ENCODE measurements at places on chromosomes 7 and 10.

- DNase-seq, result no peak
Observed at GRCh38 chr7:155860461-155860839, 48.2 kb upstream of the SHH start.

GRCh38 chr7:18421297-18422002 is 74.1 kb upstream of the HDAC9 start:
- no peak for DNase-seq

DNA sequence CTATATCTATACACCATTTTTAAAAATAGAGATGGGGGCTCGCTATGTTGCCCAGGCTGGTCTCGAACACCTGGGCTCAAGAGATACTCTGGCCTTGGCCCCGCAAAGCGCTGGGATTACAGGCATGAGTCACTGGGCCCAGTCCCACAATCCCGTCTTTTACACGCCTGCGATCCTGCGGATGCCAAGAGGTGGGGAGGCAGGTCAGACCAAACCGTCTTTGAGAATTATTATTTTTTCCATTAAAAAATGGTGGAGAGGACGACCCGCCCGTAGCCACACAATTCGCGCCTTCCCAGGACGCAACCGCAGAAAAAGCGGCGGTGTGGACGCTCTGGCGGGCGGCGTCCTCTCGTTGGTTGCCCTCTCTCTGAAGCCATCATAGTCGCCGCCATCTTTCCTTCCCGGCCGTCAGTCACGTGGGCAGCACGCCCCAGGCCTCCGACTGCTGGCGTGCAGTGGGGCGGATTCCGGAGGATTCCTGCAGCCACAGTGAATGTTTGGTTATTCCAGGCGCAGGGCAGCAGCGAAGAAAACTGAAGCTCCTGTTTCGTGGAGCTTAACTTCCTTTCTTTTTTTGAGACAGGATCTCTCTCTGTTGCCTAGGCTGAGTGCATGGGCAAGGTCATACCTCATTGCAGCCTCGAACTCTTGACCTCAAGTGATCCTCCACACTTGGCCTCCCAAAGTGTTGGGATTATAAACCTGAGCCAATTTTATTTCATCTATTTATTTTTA is 9.9 kb upstream of the EPHB4 start:
- peak; percentile 57 for DNase-seq

DNA sequence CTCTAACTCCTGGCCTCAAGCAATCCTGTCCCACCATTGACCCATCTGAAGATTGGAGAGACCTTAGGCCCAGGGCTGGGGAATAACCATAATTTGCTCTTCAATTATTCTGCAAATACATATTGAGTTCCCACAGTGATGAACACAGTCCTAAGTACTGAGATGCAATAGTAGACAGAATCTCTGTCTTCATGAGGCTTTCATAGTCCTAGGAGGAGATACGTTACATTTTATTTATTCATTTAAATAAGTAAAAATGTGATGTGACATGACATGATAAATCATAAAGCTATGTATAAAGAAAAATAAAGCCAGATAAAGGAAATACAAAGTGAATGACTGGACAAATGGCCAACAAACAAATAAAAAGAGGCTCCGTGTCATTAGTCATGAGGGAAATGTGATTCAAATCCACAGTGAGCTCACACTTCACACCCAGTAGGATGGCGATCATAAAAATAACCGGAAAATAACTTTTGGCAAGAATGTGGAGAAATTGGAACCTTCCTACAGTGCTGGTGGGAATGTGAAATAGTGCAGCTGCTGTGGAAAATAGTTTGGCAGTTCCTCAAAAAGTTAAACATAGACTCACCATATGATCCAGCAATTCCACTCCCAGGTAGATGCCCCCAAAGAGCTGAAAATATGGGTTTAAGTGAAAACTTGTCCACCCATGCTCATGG is 52.1 kb upstream of the JCAD start:
- no peak for DNase-seq

- no peak for DNase-seq
Observed at GRCh38 chr7:70426249-70426880, 705.6 kb upstream of the GALNT17 start.

DNA sequence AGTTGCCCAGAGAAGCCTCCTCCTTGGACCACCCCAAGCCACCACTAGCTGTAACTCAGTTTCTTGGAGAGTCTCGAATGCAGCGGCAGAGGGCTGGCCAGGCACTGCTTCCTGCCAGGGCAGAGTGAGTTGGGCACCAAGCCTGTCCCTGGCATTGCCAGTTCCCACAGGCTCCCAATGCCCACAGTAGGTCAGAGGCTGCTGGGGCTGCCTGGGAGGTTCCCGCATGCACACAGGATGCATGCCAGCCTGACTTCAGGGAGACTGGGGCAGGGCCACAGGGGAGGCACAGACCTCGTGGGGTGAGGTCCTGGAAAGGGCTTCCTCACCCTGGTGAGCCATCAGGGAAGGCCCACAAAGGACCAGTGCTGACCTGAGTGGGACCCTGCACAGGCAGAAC is 152.8 kb downstream of the ZNF248 start:
- no peak for DNase-seq

GRCh38 chr7:44172803-44173424 is 16.3 kb downstream of the GCK start:
- no peak for DNase-seq

GRCh38 chr7:20559883-20560282 is 55.6 kb upstream of the ABCB5 start:
- no peak for DNase-seq

DNA sequence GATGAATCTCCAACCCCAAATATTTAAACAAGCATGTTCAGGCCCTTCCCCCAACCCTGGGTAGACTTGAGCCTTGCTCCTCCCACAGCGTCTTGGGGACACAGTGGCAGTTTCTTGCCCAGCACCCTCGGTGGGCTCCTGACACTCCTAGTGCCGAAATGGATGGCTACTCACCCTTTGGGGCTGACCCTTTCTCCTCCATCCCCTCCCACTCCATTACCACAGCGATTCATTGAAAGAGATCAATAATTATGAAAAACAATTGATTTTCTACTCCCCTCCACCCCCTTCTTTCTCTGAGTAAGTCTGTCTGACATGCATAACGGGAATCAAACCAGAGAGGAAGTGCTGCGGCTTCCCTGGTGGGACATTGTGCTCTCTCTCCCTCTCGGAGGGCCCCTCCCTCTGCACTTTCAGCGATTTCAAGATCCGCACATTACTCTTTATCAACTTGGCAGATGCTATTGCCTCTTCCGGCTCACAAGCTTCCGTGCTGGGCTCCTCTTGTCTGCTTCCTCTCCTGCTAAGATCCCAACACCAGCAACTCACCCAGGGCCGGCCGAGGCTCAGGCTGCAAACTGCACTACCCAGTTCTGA is 79.0 kb upstream of the PLXNA4 start:
- peak; percentile 58 for DNase-seq

DNA sequence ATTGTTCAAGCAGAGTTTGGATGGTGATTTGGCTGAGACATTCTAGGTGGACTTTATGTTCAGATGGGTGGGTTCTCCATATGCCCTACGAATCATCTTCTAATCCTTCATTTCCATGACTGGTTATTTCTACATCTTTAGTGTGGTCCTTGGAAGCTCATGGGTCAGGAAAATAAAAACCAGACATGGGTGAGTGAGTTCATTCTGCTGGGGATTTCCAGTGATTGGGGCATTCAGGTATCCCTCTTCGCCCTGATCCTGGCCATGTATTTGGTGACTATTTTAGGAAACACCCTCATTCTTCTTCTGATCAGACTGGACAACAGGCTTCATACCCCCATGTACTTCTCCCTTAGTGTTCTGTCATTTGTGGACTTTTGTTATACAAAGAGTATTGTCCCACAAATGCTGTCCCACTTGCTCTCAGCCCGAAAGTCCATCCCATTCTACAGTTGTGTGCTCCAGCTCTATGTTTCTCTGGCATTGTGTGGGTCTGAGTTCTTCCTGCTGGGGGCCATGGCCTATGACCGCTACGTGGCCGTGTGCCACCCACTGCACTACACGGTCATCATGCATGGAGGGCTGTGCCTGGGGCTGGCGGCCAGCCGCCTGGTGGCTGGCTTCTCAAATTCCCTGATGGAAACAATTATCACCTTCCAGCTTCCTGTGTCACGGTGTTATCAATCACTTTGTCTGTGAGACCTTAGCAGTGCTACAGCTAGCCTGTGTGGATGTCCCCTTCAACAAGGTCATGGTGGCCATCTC is 19.2 kb upstream of the OR6B1 start:
- no peak for DNase-seq

- no peak for DNase-seq
Observed at GRCh38 chr10:128001849-128002248, 94.9 kb downstream of the PTPRE start.

- DNase-seq, result no peak
Observed at GRCh38 chr7:4249241-4249640, 432.9 kb upstream of the FOXK1 start.

DNA sequence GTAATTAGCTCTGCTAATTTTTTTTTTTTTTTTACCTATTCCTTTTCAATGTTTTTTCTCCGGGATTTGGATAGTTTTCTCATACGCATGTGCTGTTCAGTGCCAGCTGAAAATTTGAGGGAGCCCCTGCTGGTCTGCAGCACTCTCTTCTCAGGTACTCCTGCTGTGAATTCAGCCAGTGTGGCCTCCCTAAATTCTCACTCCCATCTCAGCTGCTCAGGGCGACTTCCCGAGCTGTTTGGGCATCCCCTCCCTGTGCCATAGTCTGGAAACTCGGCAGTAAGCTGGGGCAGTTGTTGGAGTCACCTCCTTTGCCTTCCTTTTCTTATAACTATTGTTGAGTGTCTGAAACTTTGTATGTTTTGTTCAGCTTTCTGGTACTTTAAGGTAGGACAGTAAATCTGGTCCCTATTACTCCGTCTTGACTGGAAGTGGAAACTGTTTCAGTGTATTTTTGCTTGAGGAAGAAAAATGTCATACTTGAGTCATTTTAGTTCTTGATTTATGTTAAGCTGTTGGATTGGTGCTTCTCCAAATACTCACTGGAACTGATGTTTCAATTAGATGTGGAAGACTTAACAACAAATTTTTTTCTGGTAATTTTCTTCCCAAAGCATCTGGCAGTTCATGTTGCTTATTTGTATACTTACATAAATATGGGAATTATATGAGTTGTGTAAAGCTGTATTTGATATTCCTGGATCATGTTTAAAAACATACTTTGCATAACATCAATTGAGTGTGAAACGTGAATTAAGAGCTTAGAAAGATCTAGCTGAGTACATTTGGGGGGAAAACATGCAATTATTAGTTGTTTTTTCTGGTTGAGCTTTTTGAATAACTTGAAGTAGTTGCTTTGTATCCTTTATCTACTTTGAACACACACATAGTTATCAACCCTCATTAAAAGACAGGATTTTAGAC is 33.7 kb downstream of the MINPP1 start:
- DNase-seq, result no peak

- DNase-seq, result no peak
Observed at GRCh38 chr7:153472516-153472915, 579.7 kb upstream of the DPP6 start.

- DNase-seq, result no peak
Observed at GRCh38 chr10:3424111-3424851, 251.7 kb upstream of the PITRM1 start.

DNA sequence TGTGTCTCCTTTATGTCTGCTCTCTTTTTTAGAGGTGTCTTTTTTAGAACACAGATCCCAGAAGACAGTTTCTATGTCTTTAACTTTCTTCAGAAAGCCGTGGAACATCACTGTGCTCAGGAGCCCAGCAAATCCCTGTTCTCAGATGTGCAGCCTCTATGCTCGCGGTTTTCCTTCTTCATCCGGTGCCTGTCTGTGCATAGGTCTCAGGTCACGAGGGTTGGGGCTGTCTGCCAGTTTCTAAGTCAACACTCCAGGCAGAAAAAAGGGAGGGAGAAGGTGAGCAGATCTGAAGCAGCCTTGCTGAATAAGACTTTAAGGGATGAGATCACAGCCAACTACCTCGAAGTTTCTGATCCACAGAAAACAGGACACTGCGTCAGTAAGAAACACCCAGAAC is 68.5 kb downstream of the CRTAC1 start:
- DNase-seq, result no peak

DNA sequence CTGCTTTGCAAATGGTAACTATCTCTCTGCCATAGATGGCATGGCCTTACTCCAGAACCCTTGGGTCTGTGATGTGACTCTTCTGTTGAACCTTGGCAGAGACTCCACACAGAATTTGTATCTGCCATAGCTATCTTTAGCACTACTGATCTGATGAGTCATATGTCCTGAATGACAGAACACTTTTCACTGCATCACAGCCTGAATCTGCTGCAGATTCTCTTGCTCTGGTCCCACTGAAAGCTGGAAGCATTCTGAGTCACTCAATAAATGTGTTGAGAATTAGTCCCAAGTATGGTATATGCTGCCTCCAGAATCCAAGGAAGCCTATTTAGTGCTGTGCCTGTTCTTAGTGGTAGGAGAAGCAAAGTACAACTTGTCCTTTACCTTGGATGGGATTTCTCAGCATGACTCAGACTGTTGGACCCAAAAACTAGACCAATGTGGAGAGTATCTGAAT is 39.5 kb upstream of the ANKRD1 start:
- DNase-seq, result no peak

DNA sequence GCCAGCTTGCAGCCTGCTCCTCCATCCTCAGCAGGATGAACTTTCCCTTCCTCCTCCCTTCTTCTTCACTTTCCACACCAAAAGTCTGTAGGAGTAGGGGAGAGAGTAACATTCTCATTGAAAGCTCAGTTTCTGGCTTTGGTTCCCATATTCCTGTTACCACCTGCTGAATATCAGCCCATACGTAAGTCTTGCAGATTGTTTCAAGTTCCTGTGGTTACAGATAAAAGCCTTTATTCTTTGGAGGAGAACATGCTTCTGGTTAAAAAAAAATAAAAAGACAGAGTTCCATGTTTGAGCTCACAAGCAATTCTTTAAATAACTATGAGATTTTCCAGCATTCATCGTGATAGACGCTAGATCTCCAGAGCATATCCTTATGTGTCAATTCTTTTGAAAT is 637.3 kb downstream of the SUGCT start:
- DNase-seq, result no peak

DNA sequence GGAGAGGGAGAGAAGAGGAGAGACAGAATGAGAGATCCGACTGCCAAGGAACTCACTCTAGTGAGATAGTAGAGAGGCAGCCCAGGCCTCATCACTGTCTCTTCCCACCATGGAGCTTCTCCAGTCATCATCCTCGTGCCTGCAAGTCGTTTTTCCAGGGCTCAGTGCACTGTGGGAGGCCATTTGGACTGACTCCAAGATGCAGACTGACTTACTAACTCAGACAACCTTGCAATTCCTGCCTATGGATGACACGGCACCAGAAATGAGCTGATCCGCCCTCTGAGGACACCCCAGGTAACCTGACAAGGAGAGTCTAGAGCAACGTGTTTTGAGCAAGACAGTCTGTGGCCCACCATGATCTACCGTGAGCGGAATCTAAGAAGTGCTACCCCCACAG is 154.9 kb downstream of the GLI3 start:
- DNase-seq, result no peak

Data from stimulated activated CD8-positive, alpha-beta memory T cell treated with anti-CD3 and anti-CD28 coated beads, Interleukin-7, amount 100 ng/mL, for 48 hours (primary cell).